Chondrocyte (in vitro differentiated cells): ENCODE measurements at places on chromosomes 16 and 17. TPM values are rescaled to one million over a fixed set of nuclear protein-coding genes. Genes with fewer than 3 reads are reported as not detected.

GRCh38 chr16:56480776-56481467 lies 29.6 kb downstream of the OGFOD1 start:
- DNase-seq, result no peak

- no peak for DNase-seq
Measured at GRCh38 chr17:21464611-21465021, 88.5 kb downstream of the KCNJ12 start.

DNA sequence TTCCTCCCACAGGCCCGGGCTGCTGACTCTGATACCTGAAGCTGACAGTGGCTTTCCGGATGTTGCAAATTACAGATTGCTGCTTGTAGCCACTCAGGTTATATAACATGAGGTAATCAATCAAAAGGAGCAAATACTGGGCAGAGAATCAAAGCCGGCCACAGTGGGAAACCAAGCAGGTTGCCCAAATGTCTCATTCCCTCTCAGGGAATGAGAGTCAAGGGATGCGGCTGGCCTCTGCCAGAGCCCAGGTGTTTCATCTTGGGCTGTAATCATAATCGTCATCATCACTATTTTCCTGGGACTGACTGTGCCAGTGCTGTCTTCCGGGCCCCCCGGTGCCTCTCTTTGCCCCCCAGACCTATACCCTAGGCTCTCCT lies 292.4 kb upstream of the FOXF1 start:
- DNase-seq, result peak; percentile 19

The SCGB1C2 gene
- total RNA-seq, result not detected in 3 replicates

GRCh38 chr16:88500255-88500661 lies 47.2 kb downstream of the ZFPM1 start:
- no peak for DNase-seq

- no peak for DNase-seq
Measured at GRCh38 chr16:10386517-10387100, 748 bp downstream of the ATF7IP2 start.

GRCh38 chr16:27685807-27686206 lies 135.9 kb downstream of the KATNIP start:
- DNase-seq, result no peak

GRCh38 chr16:585351-585750 lies 4.5 kb upstream of the RAB40C start:
- DNase-seq, result no peak

- DNase-seq, result no peak
Measured at GRCh38 chr16:71594000-71594646, 17.2 kb upstream of the TAT start.

DNA sequence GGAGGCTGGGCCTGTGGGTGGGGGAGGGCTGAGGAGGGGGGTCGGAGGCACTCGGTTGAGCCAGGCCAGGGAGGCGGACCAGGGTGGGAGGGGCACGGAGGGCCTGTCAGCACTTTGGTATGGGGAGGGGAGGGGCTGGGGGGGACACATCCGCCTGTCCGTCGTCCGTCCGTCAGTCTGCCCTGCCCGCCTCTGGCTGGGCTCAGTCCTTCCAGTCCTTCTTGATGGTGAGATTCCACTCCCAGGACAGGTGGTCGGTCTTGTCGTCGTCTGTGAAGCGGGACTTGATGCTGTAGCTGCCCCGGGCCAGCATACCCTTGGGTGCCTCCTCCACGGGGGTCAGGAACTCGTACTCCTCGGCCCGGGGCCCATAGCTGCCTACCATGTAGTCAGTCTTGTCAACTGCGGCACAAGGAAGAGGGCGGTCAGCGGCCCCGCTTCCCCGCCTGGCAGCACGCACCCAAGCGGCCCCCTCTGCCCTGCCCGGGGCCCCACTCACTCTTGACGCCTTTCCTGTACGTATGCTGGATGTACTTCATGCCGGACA lies 2.4 kb downstream of the ARHGDIA start:
- DNase-seq, result peak; percentile 92

DNA sequence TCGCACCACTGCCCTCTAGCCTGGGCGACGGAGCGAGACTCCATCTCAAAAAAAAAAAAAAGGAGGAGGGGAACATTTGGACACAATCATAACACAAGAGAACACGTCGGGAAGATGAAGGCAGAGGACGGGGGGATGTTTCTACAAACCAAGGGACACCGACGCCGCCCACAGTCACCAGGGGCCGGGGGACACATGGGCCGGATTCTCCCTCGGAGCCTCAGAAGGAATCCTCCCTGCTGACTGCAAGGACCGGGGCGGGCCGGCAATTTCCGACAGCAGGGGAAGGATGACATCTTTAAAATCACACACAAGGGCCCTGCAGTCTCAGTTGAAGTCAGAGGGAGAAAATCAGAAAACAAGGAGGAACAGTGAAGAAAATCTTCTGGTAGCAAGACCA lies 8.1 kb upstream of the CHMP6 start:
- DNase-seq, result no peak

- DNase-seq, result no peak
Measured at GRCh38 chr16:48555597-48556242, 54.3 kb downstream of the N4BP1 start.

DNA sequence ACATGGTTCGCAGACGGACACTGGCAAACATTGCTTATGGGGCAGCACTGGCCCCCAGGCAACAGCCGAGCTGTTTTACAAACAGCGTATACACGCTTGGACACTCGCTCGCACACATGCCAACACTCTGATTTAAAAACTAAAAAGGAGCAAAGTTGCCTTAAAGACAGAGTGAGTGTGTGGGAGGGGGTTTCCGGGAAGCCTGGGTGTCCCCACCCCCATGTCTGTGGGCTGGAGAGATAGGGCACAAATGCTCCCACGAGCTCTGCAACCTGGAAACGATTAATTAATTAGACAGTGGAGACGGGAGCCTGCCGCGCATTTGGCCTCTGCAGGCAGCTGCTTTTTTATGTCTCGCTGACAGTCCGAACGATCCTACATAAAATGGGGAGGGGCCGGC lies 107.9 kb upstream of the ZNF469 start:
- DNase-seq, result peak; percentile 35

DNA sequence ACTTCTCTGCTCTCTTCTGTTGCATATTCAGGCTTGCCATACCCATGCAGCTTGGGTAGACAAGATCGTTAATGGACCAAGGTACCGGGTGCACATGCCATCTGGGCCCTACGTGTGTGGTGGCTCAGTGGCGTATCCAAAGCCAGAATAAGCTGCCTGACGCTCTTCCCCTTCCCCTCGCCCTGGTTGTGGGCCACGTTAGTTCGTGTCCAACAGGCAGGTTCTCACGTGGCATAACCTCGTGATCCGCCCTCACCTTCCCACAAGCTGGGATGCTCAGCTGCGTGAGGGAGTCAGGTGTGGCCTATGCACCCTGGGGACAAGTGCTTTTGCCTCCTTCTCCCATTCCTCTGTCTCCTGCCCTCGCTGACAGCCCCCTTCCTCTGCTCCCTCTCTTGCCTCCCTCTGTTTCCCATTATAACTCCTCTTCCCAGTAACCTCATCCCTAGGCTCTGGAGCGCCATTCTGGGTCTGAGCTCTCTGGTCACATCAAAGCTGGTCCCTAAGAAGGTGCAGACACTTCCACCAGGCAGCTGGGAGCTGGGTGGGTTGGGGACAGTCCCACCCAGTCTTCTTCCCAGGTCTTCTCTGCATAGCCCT lies 77.6 kb downstream of the PLD6 start:
- DNase-seq, result peak; percentile 77

DNA sequence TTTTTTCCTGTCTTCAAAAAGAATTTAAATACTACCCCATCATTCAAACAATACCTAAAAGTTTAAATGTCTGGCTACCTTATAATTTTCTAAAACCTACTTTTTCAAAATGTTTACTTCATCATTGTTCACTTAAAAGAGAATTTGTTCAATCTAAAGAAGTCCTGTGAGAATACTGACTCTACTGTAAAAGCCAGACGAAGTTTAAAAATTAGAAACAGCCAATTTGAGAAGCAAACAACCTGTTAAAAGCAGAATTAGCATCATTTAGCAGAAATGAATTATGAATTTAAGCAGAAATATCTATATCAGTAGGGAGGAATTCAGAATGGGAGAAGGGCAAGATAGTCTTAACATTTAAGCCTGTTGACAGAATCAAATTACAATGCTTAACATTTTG lies 2.1 kb downstream of the SKA2 start:
- no peak for DNase-seq

DNA sequence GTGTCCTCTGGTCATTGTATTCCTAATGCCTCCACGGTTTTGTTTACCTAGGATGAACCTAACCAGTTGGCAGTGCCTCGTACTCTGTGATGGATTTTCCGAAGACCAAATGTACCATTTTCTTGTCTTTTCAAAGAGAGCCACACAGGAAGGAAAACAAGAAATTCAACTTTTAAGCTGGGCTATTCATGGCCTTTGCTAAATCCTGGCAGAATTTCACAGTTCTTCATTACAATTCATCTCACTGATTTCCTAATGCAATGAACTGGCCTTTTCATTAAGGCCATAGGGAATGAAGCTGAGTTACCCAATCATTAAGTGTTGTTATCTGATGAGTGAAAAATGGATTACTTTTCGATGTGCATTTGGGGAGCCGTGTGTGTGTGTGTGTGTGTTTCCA lies 7.9 kb upstream of the KCNJ16 start:
- DNase-seq, result no peak

DNA sequence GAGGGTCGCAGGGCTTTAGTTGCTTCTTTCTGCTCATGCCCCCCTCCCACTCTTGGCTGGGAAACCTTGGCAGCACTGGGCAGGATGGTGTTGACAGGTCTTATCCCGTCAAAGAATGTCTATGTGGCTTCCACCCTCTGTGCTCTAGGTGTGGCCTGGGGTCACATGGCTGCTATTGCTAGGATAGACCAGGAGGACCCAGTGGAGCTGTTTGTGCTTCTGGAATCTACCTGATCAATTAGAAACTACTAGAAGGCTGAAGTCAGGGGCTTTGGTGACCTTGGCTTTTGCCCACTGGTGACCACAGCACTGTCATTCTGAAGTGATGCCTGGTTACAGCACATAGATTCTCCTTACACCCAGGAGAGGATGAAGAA lies 105.8 kb downstream of the CMIP start:
- DNase-seq, result no peak

DNA sequence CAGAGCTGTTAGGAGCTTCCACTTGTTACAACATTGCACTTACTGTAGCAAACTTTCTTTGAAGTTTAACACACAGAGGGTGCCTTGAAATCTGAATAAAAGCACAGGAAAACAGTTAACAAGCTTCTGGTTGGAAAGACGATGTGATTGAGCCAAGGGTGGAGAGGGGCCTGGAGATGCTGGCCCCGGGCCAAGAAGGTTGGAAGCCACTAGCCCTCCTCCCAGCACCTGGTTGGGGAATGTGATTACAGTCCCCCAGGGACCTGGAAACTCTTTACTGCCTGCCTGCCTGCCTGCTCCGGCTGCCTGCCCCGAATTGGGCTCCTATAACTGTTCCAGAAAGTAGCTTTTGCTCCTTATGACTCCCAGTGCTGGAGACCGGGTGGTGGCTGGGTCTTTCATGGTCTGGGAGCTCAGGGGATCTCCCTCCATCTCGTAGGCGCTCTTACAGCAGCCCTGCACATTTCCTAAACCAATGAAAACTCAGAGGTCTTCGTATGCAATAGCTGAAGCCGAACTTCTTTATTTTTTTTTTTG lies 48.0 kb upstream of the ZFHX3 start:
- DNase-seq, result no peak

DNA sequence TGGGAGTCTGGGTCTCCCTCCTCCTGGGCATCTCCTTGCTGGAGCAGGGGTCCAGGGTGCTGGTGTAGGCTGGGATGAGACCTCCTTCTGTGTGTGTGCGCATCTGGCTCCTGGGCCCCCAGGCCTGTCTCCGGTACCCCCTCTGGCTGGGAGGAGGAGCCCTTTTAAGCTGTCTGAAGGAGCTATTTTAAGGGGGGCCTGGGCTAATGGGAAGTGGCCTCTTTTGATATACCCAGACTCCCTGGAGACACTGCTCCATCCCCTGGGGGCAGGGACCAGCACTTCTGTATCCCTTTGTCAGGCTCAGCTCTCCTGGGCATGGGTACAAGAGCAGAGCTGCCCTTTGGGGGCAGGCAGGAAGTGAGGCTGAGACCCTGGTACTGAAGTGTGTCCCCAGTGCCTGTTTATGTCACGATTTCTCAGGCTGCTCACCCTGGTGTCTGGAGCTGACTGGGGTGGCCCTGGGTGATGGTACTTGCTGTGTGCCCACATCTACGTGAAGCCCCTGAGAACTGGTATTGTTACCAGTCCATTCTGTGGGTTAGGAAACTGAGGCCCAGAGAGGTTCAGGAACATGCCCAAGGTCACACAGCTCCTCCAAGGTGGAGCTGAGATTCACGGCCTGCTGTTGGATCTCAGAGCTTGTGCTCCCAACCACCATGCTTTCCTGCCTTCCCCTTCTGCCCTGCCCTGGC lies 6.5 kb downstream of the ADCY7 start:
- DNase-seq, result peak; percentile 36

- no peak for DNase-seq
Measured at GRCh38 chr17:67246653-67247415, 1.8 kb upstream of the HELZ start.

The PSME3 gene
- 99.7 to 117 TPM (median 111 TPM) in 3 replicates for total RNA-seq

The TBKBP1 gene
- total RNA-seq, result 11.3 to 13.6 TPM (median 12.6 TPM) in 3 replicates

The SCARF1 gene
- total RNA-seq, result 0.42 to 0.64 TPM (median 0.51 TPM) in 3 replicates

The TP53TG3 gene
- total RNA-seq, result not detected in 3 replicates

DNA sequence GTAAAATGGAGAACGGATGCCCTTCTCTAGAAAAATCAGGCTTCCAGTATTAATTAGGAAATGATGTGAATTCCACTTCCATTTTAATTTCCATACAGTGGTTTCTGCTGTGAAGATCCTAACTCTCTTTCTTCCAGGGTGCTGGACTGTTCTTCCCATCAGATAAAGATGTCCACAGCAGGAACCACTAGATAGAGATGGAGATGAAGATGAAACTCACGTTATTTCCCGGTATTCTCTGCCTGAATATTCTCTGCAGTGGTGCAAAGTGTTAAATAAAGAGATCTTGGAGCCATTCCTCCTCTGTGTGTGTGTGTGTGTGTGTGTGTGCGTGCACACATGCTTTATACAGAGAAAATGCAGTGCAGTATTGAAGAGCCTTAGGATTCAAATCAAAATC lies 727.5 kb downstream of the KCNJ2 start:
- DNase-seq, result no peak

DNA sequence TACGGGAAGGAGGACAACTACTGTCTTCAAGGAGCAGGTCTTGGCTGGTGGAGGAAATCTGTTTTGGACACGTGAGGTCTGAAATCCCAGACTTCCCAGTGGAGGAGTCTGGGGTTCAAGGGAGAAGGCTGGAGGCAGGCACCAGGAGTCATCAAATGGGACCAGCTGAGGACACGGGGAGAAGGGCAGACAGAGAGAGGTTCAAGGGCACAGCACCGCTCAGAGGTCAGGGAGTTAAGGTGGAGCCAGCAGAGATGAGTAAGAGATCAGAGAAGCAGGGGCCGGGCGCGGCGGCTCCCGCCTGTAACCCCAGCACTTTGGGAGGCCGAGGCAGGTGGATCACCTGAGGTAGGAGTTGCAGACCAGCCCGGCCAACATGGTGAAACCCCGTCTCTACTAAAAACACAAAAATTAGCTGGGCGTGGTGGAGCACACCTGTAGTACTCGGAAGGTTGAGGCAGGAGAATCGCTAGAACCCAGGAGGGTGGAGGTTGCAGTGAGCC lies 10.4 kb upstream of the SMIM5 start:
- no peak for DNase-seq

GRCh38 chr16:12896562-12896961 lies 4.8 kb upstream of the SHISA9 start:
- no peak for DNase-seq

The HOXB6 gene
- not detected in 3 replicates for total RNA-seq

GRCh38 chr17:14318109-14318917 lies 17.4 kb downstream of the HS3ST3B1 start:
- DNase-seq, result no peak

The TERB1 gene
- not detected in 3 replicates for total RNA-seq

The CD79B gene
- not detected in 3 replicates for total RNA-seq

The RNPS1 gene
- 109 to 122 TPM (median 111 TPM) in 3 replicates for total RNA-seq

The PRSS53 gene
- 3.3 to 7.0 TPM (median 5.9 TPM) in 3 replicates for total RNA-seq
